Left ventricle myocardium inferior (tissue), 1 donor: ENCODE measurements at places on chromosomes 12 and 14. TPM values are rescaled to one million over a fixed set of nuclear protein-coding genes. Genes with fewer than 3 reads are reported as not detected.

SIX6 gene
- not detected for total RNA-seq

KRT8 gene
- total RNA-seq, result 63.4 TPM

GLT8D2 gene
- 11.7 TPM for total RNA-seq

PLEKHG3 gene
- 16.5 TPM for total RNA-seq

MMP17 gene
- 0.77 TPM for total RNA-seq

ACSS3 gene
- total RNA-seq, result 24.5 TPM

AICDA gene
- total RNA-seq, result not detected

APAF1 gene
- 5.0 TPM for total RNA-seq

MEG3 gene
- 17.5 TPM for total RNA-seq

SLCO1A2 gene
- total RNA-seq, result not detected
